Neural cell (in vitro differentiated cells): ENCODE measurements at places on chromosomes 1 and 21. TPM values are rescaled to one million over a fixed set of nuclear protein-coding genes. Genes with fewer than 3 reads are reported as not detected.

Gene RASAL2
- 73.0 and 73.3 TPM in 2 replicates for polyA plus RNA-seq

Gene CFAP107
- polyA plus RNA-seq: not detected in 2 replicates

Gene IL19
- polyA plus RNA-seq: not detected in 2 replicates

Gene TBX15
- 0.10 TPM in 1 of 2 replicates, not detected in the other for polyA plus RNA-seq

Gene DNM3
- polyA plus RNA-seq: 33.2 and 37.1 TPM in 2 replicates

Gene RAB4A
- 43.2 and 49.8 TPM in 2 replicates for polyA plus RNA-seq

Gene SMCP
- polyA plus RNA-seq: not detected in 2 replicates

Gene UTS2
- polyA plus RNA-seq: 1.5 and 2.4 TPM in 2 replicates

Gene HDGF
- polyA plus RNA-seq: 138 and 146 TPM in 2 replicates

Gene SPRR2F
- polyA plus RNA-seq: not detected in 2 replicates

Gene VHLL
- 1.4 and 1.8 TPM in 2 replicates for polyA plus RNA-seq

Gene CASZ1
- polyA plus RNA-seq: 0.14 and 0.27 TPM in 2 replicates

Gene OPTC
- not detected in 2 replicates for polyA plus RNA-seq

Gene CASQ1
- polyA plus RNA-seq: not detected in 2 replicates

Gene GJA5
- not detected in 2 replicates for polyA plus RNA-seq

Gene ETV3L
- polyA plus RNA-seq: not detected in 2 replicates

Gene IGSF9
- polyA plus RNA-seq: 10.7 and 11.8 TPM in 2 replicates

Gene THEMIS2
- polyA plus RNA-seq: 0.26 TPM in 1 of 2 replicates, not detected in the other

Gene ADIPOR1
- 69.6 and 72.3 TPM in 2 replicates for polyA plus RNA-seq

Gene OR2T6
- not detected in 2 replicates for polyA plus RNA-seq

Gene ZMYND12
- polyA plus RNA-seq: 0.21 and 0.52 TPM in 2 replicates

Gene ASPM
- polyA plus RNA-seq: 0.87 and 1.0 TPM in 2 replicates

Gene PLPPR4
- 36.8 and 40.2 TPM in 2 replicates for polyA plus RNA-seq

Gene GJC2
- 1.7 and 2.3 TPM in 2 replicates for polyA plus RNA-seq
